Adipocyte (in vitro differentiated cells): ENCODE measurements at places on chromosomes 3 and 15.

DNA sequence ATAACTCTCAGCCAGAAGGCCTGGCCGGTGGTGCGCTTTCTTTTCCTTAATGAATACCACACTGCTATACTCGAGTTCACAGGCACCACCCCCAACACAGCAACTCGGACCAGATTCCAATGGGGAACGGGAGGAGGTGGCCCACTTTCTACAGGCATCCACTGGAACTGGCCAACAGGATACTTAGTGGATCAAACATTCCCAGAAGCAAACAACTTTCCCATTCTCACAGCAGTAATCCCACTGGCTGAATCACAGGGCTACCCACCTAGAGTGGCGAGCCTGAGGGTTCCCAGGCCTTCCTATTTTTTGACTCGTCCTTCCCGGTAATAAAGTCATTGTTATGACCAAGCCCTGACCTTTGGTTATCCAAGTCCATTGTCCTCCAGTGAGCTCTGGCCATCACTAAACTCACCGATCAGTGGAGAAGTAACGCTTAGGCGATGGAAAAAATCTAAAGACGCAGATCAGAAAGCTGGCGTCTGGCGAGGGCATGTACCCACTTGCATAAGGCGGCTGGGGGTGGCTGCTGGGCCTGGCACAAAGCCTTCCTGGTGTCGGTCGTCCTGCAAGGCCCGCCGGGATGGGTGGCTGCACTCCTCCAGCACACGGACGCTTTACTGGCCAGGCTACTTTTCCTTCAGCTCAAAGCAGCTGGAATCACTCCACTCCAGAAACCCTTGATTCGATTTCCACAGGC, 1.2 kb downstream of the EOGT start:
- peak; percentile 71 for DNase-seq

GRCh38 chr15:75644376-75644775, 3.3 kb upstream of the SNX33 start:
- no peak for DNase-seq

DNA sequence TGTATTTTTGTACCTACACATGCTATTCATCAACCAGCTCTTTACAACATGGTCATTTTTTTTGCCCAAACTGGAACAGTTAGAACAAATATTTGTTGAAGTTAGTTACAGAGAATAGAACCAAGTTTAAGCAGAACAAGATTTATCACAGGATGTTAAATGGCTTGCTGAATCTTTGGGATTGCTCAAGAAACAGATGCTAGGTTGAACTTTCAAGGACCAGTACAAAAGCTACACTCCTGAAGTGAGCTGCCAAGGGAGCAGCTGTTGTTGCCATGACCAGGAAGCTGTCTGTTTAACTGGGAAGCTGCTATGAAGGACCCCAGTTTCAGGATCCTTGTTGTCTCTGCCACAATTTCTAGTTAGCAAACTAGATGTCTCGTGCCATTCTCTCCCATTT, 53.7 kb downstream of the ZIC1 start:
- peak; percentile 21 for DNase-seq

GRCh38 chr15:75646944-75647364, 758 bp upstream of the SNX33 start:
- no peak for DNase-seq

DNA sequence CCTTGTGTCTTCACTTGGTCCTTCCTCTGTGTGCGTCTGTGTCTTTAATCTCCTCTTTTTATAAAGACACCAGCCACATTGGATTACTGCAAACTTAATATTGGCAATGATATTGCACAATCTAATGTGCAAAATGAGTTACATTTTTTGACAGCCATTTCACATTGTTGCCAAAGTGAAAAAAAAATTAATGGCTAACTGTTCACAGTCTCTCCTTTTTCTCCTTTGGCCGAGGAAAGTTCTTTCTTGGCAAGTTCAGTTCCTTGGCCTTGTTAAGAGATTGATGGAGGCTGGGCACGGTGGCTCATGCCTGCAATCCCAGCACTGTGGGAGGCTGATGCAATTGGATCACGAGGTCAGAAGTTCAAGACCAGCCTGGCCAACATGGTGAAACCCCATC, 62.2 kb upstream of the ZNF280D start:
- no peak for DNase-seq

- DNase-seq, result peak; percentile 35
These were observed 777 bp downstream of the GPR160 start for GRCh38 chr3:170038434-170039110.

DNA sequence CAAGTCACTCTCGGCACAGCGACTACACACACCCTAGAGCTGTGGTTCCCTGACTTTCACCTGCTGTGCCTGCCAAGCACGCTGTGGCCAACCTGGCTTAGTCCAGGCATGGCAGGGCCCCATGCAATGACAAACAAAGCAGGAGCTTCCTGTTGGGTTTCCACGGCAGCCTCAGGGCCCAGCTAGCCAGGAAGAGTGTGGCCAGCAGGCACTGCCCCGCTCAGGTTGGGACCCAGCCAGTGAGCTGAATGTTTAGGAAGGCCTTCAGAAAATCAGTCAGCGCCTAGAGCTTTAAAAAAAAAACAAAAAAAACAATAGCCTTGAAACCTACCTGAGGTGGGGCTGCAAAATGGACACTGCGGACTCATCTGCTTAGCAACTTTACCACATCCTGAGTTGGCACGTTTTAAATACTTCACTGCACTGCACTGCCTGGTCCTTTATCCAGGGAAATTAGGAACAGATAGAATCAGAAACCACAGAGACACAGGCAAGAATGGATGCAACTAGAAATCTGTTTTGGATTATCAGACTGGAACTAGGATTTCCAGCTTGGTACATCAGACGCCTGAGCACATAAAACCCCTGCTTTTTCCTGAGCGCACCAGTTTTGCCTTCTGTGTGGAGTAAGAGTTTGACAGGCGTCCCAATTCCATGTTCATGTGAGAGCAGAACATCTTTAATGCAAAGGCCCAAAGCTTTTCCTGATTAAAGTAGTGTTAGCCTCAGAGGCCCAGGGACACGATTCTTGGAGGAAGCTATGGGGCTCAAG, 36.2 kb upstream of the LDHAL6B start:
- DNase-seq, result peak; percentile 72

- no peak for DNase-seq
These were observed 8.6 kb upstream of the SKIC8 start for GRCh38 chr15:78307976-78308375.

DNA sequence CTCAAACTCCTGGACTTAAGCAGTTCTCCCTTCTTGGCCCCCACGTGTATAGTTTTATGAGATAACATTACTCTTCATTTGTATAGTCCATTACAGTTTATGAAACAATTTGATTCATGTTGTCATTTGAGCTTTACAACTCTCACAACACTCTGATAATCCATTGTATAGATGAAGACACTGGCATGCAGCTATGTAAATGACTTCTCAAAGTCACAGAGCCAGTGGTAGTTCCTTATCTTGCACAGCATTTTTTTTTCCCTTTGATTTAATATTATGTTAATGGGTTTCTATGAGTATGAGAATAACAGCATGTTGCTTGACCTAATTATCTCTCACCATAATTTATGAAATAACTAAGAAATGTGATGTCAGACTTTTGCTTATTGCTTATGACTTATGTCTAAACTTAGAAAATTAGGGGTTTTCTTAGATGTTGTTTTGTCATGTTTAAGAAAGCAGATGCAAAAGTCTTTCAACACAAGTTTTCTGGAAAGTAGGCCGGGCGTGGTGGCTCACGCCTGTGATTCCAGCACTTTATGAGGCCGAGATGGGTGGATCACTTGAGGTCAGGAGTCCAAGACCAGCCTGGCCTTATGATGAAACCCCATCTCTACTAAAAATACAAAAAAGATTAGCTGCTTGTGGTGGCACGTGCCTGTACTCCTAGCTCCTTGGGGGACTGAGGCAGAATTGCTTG, 13.3 kb downstream of the VPS8 start:
- no peak for DNase-seq

DNA sequence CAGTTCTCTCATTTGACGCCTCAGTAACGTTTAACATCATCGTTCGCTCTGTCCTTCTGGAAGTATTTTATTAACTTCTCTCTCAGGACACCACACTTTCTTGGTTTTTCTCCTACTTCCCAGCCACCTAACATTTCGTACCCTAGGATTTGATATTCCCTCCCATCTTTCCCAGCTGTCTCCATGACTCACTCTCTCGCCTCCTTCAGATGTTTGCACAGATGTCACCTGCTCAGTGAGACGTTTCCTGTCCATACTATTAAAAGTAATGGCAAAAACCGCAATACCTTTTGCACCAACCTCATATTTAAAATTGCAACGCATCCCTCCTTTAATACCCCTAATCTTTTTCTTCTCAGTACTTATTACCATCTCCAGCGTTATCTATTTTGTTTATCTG, 62.1 kb upstream of the SPRED1 start:
- DNase-seq, result no peak

GRCh38 chr3:28901018-28901417, 379.9 kb upstream of the RBMS3 start:
- DNase-seq, result peak; percentile 53

GRCh38 chr3:24498391-24498790, 3.7 kb upstream of the THRB start:
- no peak for DNase-seq

DNA sequence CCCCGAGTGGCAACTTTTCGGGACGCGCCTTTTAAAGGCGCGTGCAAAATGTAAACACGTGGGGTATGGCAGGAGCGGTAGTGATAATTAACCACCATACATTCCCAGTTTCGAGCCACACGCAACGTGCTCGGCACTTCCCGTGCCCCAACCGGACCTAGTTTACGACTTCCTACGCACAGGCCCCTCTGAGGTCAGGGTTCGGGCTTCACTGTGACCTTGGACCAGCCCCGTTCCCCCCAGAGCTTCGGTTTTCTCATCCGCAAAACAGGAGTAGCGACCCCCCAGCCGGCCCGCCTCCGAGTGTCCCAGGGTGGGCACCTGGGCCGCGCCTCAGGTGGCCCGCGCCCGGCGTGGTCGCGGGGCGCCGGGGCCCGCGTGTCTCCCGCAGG, 451 bp downstream of the CHCHD4 start:
- peak; percentile 61 for DNase-seq
